Activated CD4-positive, alpha-beta T cell treated with anti-CD3 and anti-CD28 coated beads for 36 hours (primary cell): ENCODE measurements at places on chromosomes 13 and 19. TPM values are rescaled to one million over a fixed set of nuclear protein-coding genes. Genes with fewer than 3 reads are reported as not detected.
A peak's percentile ranks its signal among the peaks of the same experiment; 100 is the strongest.

GRCh38 chr13:19185086-19185864 lies 3.7 kb upstream of the TUBA3C start:
- no peak overlapping the region for H3K27ac ChIP-seq
- no peaks in the 10 kb centered on the region for H3K27me3 ChIP-seq
- H3K36me3 ChIP-seq = no peaks in the 10 kb centered on the region
- DNase-seq = no peak
- no peaks in the 10 kb centered on the region for H3K4me1 ChIP-seq

DNA sequence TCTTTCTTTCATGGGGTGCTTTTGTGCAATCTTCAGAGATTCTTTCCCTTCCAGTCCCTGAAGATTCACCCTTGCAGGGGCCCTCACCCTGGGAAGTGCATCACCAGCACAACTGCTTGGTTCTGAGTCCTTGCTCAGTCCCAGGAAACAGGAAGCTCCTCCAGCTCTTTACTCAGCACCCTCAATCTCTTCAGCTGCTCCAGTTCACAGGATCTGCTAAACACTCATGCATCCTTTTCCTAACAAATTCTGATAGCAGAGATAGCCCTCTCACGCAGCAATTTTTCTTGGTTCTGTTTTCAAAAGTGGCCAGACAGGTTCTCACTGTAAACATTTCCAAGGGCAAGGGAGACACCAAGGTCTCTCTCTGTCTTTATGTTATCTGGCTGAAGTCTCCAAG lies 823.1 kb downstream of the LIG4 start:
- H3K4me3 ChIP-seq = no peak overlapping the region
- H3K27me3 ChIP-seq = no peaks in the 10 kb centered on the region
- no peak overlapping the region for H3K27ac ChIP-seq
- no peaks in the 10 kb centered on the region for H3K4me1 ChIP-seq

The PIN1 gene
- total RNA-seq = 70.4 TPM

DNA sequence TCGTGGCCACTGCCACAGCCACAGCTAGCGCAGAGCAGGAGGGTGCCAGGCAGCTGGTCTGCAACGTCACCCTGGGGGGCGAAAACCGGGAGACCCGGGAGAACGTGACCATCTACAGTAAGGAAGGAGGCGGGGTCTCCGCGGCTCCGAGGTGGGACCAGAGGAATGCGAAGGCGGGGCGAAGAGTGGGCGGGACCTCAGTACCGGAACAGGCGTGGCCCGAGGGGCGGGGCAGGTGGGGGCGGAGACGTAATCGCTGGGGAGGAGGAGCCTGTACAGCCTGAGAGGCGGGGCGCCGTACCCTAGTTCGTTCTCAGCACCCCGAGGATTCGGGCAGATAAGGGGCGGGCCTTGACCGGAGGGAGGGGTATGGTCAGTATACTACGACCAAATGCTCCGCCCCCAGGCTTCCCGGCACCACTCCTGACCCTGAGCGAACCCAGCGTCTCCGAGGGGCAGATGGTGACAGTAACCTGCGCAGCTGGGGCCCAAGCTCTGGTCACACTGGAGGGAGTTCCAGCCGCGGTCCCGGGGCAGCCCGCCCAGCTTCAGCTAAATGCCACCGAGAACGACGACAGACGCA lies 2.5 kb downstream of the ICAM5 start:
- H3K4me1 ChIP-seq = peaks cover 59% of the 10 kb centered on the region
- peak; percentile 92 for DNase-seq
- H3K27me3 ChIP-seq = peaks cover 70% of the 10 kb centered on the region
- peak overlapping the region; percentile 66 for H3K4me3 ChIP-seq

GRCh38 chr19:46201454-46202310 lies 27.9 kb upstream of the IGFL1 start:
- no peaks in the 10 kb centered on the region for H3K36me3 ChIP-seq
- peaks cover 32% of the 10 kb centered on the region for H3K27me3 ChIP-seq
- no peak for DNase-seq
- no peak overlapping the region for H3K4me3 ChIP-seq

GRCh38 chr13:33186861-33187291 lies 98.7 kb downstream of the STARD13 start:
- no peak overlapping the region for H3K27ac ChIP-seq
- no peak overlapping the region for H3K4me3 ChIP-seq
- peaks cover 11% of the 10 kb centered on the region for H3K4me1 ChIP-seq
- H3K27me3 ChIP-seq = peaks cover 18% of the 10 kb centered on the region
- no peak for DNase-seq
- no peaks in the 10 kb centered on the region for H3K36me3 ChIP-seq

- H3K27ac ChIP-seq = no peak overlapping the region
- H3K36me3 ChIP-seq = no peaks in the 10 kb centered on the region
- H3K4me1 ChIP-seq = no peaks in the 10 kb centered on the region
- no peak overlapping the region for H3K4me3 ChIP-seq
- DNase-seq = no peak
Measured at GRCh38 chr19:54875506-54875905, 1.5 kb downstream of the FCAR start.

DNA sequence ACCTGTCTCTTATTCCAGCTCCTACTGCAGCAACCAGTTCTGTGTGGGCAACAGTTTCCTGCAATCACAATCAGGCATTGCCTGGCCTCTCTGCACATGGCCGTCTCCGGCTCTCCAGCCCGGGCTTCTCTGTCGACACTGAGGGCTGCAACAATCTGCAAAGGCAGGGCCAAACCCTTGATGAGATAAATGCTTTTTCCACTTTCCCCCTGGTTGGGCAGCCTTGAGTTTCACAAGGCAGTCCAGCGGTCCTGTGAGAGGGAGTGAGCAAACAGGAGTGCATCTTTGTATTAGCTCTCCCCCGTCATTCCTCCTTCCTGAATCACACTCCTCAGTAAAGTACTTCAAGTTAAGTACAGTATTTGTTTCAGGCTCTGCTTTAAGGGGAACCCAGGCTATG lies 40.7 kb upstream of the VWA8 start:
- H3K27me3 ChIP-seq = peaks cover 2% of the 10 kb centered on the region
- H3K27ac ChIP-seq = no peak overlapping the region
- DNase-seq = no peak
- H3K36me3 ChIP-seq = no peaks in the 10 kb centered on the region

The NKPD1 gene
- 0.11 TPM for total RNA-seq

DNA sequence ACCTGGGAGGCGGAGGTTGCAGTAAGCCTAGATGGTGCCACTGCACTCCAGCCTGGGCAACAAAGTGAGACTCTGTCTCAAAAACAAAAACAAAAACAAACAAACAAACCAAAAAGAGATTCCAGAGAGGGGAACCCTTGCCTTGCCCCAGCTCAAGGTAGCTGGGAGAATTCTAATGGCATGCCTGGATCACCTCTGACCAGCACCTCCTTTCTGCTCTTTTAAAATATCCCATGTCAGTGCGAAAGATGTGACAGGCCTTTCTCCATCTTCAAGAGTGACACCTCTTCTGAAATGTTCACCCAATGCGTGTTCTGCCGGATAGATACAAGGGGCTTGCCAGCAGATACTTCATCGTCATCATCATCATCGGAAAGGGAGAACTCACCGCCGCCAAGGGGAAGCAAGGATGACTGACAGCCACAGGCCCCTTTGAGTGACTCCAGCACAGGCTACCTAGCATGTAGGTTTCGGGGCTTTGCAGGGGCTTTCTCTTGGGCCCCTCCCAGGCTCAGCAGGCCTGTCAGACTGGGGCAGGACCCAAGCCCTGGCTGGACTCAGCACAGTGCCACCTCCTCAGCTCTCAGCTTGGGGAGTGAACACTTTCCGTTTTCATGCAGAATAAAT lies 18.9 kb upstream of the LRP3 start:
- H3K4me1 ChIP-seq = peaks cover 37% of the 10 kb centered on the region
- no peak overlapping the region for H3K27ac ChIP-seq
- H3K4me3 ChIP-seq = peak overlapping the region; percentile 86
- H3K27me3 ChIP-seq = no peaks in the 10 kb centered on the region
- DNase-seq = no peak

The NTN5 gene
- total RNA-seq = 0.60 TPM

GRCh38 chr19:52297601-52298364 lies 814 bp downstream of the ZNF480 start:
- H3K27ac ChIP-seq = peak overlapping the region; percentile 98
- H3K27me3 ChIP-seq = no peaks in the 10 kb centered on the region
- peaks cover 18% of the 10 kb centered on the region for H3K4me1 ChIP-seq
- peaks cover 75% of the 10 kb centered on the region for H3K36me3 ChIP-seq

DNA sequence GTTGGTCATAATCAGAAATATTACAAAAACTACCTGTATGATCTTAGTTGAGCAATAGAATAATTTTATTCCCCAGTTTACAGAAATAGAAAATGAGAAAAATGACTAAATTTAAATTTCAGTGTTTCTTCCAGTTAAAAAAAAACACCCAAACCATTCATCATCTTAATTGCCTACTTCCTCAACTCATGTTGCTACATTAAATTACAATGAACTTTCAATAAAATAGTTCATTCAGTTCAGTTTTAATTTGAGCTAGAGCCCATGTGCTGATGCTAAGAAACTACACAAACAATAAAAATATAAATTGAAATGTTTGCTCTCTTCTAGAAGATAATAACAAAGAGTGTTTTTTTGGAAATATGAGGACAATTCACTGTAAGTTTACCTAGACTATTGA lies 820.4 kb downstream of the SLITRK6 start:
- no peaks in the 10 kb centered on the region for H3K4me1 ChIP-seq
- DNase-seq = no peak
- no peaks in the 10 kb centered on the region for H3K27me3 ChIP-seq

GRCh38 chr19:31214086-31214485 lies 135.2 kb downstream of the TSHZ3 start:
- peak; percentile 96 for DNase-seq
- peaks cover 4% of the 10 kb centered on the region for H3K36me3 ChIP-seq
- H3K4me1 ChIP-seq = peaks cover 36% of the 10 kb centered on the region
- no peaks in the 10 kb centered on the region for H3K27me3 ChIP-seq
- H3K27ac ChIP-seq = peak overlapping the region; percentile 99

DNA sequence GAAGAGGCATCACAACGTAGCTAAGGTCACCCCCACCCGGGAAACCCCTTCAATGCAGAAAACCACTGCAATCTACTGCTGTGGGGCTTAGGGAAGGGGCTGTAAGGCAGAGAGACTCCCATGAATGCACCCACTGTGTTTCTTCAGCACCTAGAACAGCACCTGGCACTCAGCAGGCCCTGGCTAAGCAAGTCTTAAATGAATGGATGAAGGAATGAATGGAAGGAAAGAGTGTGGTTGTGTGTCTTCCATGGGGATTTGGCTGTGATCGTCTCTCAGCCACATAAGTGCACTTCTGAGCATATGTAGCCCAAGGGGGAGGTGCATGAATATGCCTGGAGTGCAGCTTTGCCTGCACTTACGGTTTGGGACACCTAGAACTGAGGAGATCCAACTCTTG lies 2.9 kb downstream of the CCDC159 start:
- H3K27ac ChIP-seq = no peak overlapping the region
- H3K4me3 ChIP-seq = no peak overlapping the region
- H3K27me3 ChIP-seq = no peaks in the 10 kb centered on the region
- DNase-seq = no peak
- H3K36me3 ChIP-seq = peaks cover 11% of the 10 kb centered on the region
- H3K4me1 ChIP-seq = peaks cover 23% of the 10 kb centered on the region

GRCh38 chr13:97256343-97256783 lies 34.2 kb downstream of the MBNL2 start:
- H3K27me3 ChIP-seq = no peaks in the 10 kb centered on the region
- H3K27ac ChIP-seq = peak overlapping the region; percentile 34
- H3K4me1 ChIP-seq = peaks cover 64% of the 10 kb centered on the region
- no peak overlapping the region for H3K4me3 ChIP-seq
- H3K36me3 ChIP-seq = peaks cover 17% of the 10 kb centered on the region
- peak; percentile 21 for DNase-seq

The PRRG2 gene
- total RNA-seq = 1.6 TPM

The FXYD1 gene
- total RNA-seq = 2.4 TPM

DNA sequence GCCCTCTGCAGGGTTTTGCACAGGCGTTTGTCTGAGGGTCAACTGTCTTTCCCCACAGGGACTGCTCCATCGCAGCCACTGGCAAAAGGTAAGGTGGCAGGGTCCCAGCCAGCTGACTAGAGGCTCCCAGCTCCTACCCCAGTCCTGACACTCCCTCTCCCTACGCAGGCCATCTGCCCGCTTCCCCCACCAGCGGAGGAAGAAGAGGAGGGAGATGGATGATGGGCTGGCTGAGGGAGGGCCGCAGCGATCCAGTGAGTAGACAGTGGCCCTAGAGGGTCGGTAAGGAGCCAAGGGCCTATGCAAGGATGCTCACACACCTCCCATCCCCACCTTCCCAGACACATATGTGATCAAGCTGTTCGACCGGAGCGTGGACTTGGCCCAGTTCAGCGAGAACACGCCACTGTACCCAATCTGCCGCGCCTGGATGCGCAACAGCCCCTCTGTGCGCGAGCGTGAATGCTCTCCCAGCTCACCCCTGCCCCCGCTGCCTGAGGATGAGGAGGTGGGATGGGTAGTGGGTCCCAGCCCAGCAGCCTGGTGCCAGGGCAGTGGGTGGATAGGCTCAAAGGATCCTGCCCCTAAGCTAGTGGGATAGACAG lies 4.0 kb downstream of the HSPB6 start:
- no peak overlapping the region for H3K27ac ChIP-seq
- H3K4me1 ChIP-seq = peaks cover 28% of the 10 kb centered on the region
- peaks cover 8% of the 10 kb centered on the region for H3K36me3 ChIP-seq
- no peak overlapping the region for H3K4me3 ChIP-seq
- H3K27me3 ChIP-seq = peaks cover 4% of the 10 kb centered on the region

GRCh38 chr13:113881614-113882266 lies 17.9 kb upstream of the GAS6 start:
- H3K4me1 ChIP-seq = peaks cover 20% of the 10 kb centered on the region
- H3K36me3 ChIP-seq = no peaks in the 10 kb centered on the region

The MISP3 gene
- 1.1 TPM for total RNA-seq

The ZNF480 gene
- 4.8 TPM for total RNA-seq

GRCh38 chr13:114012921-114013320 lies 39.0 kb upstream of the C13orf46 start:
- H3K36me3 ChIP-seq = peaks cover 31% of the 10 kb centered on the region
- peaks cover 8% of the 10 kb centered on the region for H3K4me1 ChIP-seq
- H3K4me3 ChIP-seq = no peak overlapping the region
- no peak overlapping the region for H3K27ac ChIP-seq

DNA sequence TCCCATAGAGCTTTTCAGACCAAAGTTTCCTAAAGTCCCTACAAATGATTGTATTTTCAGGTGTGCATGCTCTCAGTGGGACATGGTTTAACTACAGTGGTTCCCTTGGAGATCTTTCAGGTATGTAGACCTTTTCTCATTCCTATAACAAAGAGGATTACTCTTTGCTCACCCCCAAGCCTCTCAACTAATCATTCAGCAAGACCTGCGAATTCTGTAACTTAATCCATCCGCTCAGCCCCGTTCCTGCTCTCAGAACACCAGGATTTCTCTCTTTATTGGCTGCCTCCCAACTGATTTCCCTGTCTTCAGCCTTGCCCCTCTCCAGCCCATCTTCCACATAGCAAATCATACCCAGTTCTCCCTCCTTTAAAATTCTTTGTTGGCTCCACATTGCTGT lies 253.6 kb downstream of the MTUS2 start:
- no peaks in the 10 kb centered on the region for H3K27me3 ChIP-seq
- no peak overlapping the region for H3K27ac ChIP-seq
- H3K4me1 ChIP-seq = peaks cover 2% of the 10 kb centered on the region
- H3K4me3 ChIP-seq = no peak overlapping the region
- no peak for DNase-seq

GRCh38 chr19:41192574-41193429 lies at the start of gene CYP2S1:
TSS of gene CYP2S1 (plus strand) at chr19:41193219. CDS start at chr19:41193265, 46 bp downstream.
- peak within 1 kb of the TSS; percentile 41 for H3K4me3 ChIP-seq
- peak; percentile 46 for DNase-seq
- H3K27ac ChIP-seq = peak within 1 kb of the TSS; percentile 29
- H3K36me3 ChIP-seq = no peaks in the 10 kb centered on the region
- H3K27me3 ChIP-seq = peaks cover 34% of the 10 kb centered on the region
